Myocyte (in vitro differentiated cells): ENCODE measurements at places on chromosomes 4 and X. TPM values are rescaled to one million over a fixed set of nuclear protein-coding genes. Genes with fewer than 3 reads are reported as not detected.
A peak's percentile ranks its signal among the peaks of the same experiment; 100 is the strongest.

Gene EGFL6
- total RNA-seq: not detected in 2 replicates

Gene SPIN2A
- 0.59 TPM in 1 of 2 replicates, not detected in the other for total RNA-seq

Gene LUZP4
- total RNA-seq: not detected in 2 replicates

Gene ADH6
- total RNA-seq: not detected in 2 replicates

Gene ADGRG4
- total RNA-seq: not detected in 2 replicates

Gene BST1
- 0.88 and 1.4 TPM in 2 replicates for total RNA-seq

DNA sequence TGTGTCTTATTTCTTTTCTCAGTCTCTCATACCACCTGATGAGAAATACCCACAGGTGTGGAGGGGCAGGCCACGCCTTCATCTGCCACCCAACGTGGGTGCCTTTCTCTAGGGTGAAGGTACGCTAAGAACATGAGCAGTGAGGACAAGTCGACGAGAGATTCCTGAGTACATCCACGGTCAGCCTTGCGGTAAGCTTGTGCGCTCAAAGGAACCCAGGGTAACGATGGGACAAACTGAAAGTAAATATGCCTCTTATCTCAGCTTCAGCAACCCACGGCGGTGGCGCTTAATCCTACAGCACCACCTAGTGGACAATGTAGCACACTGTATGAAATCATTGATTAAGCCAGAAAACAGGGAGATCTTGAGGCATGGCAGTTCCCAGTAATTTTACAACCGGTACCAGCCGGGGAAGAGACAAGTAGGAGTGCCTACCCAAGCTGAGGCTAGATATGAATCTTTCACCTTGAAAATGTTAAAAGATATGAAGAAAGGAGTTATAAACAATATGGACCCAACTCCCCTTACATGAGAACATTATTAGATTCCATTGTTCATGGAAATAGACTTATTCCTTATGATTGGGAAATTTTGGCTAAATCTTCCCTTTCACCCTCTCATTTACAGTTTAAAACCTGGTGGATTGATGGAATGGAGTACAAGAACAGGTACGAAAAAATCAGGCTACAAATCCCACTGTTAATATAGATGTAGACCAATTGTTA is 63.0 kb downstream of the ZNF732 start:
- peak; percentile 21 for DNase-seq

DNA sequence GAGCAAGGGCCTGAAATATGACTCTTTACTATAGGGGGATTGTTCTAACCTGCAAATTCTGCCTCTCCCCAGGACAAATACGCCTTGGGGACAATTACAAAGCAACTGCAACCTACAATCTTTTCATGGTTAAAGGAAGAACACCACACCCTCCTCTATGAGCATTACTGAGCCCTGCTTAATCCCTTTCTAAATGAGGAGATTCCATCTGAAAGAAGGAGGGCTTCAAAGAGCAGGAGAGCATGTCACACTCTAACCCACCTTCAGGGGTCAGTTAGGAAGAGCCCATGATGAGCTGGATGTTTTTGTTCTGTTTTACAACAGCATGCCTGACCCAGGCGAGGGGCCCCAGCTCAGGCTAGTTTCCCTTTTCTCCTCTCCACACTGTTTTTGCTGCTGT is 134.0 kb upstream of the ANXA3 start:
- no peak for DNase-seq

DNA sequence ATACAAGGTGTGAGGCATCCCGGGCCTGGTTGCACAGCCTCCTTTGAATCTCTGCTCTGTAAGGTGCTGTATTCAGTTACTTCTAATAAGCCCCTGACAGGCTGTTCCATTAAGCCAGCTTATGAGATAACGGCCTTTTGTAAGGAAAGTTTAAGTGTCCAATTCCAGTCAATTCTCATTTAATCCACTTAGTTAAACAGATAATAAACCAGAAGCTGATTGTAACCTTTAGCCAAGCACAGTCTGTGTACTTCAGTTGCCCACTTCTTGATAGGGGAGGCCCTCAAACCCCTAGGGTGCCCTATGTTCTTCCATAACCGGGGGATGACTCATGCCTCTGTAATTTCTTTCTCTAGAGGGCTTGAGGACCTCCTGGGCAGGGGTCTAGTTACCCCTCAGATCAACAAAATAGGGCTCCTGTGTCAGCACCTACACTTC is 63.4 kb downstream of the RASL11B start:
- DNase-seq: no peak

DNA sequence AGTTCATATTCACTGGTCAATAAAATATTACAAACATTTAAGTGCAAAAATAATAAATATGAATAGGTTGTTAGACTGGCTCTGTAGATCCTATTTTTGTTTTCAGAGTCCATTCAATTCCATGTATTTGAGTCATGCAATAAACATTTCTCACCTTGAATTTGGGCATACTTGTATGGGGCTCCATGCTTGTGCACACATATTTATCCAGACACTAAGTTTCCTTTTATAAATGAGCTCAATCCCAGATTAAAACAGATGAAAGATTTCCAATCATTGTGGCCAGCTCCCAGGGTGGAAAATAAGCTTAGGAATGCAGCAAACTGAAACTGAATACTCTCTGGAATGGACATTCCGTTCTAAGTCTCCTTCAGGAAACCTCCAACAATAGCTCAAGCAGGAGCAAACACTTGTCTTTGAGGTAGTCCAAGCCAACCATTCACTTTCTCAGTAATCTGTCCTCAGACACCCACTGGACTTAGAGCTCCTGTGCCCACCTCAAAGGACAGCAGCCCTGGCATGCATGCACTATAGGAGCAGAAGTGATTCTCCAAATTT is 16.4 kb downstream of the DMD start:
- peak; percentile 75 for DNase-seq

DNA sequence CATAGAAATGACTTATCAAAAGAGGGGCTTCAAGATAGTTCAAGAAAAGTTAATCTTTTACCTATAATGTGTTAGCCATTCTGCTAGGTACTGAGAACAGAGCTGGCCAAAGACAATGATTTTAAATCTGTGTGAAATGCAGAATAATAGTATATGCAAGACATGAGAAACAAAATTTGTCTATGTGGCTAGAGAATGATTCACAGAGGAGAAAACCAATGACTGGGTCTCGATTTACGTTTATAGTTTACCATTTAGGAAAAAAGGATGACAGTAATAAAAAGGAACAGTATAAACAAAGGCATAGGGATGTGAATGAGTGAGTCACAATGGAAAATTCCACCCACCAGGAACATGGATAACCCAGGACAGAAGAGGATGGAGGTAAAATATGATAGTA is 31.9 kb downstream of the NPFFR2 start:
- DNase-seq: no peak

- no peak for DNase-seq
These were observed 132.0 kb upstream of the HDX start for GRCh38 chrX:84634201-84634782.

DNA sequence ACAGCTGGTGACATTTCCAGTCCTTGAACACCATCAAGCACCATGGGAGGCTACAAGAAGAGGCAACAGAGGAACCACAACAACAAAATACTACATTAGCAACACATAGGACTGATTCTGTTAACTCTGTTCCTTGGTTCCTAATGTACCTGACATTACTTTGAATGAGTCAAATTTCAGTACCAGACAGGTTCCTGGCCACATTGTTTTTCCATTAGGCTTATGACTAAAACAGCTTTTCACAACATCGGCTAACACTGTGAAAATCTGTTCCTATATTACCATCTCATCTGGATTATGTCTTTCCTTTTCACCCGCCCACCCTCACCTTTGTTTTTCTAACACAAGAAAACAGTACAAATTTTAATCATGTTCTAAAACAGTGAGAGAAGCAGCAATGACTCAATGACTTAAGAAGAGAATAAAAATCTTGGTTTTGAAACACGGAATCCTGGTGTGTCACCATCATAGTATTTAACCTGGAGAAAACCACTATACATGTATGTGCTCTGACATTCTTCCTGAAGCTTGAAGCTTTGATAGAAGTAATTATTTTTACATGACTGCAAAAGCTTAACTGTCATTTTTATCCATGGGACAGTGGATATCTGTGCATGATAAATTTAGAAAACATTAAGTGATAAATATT is 143.9 kb downstream of the SCFD2 start:
- DNase-seq: no peak

DNA sequence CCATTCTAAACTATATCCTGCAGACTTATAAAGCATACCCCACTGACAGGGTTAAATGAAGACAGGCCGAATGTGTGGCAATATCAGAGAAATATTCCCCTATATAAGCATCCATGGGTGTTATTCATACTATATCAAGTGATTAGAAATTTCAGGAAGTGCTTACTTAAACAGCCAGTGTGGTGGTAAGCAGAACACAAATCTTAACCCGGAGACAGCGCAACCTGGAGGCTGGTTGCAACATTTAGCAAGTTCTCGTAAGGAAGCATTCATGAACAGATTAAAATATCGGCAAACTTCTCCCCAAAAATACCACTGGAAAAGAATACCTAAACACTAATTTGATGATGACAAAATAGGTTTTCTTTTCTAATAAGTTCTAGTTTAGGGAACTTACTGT is 261.2 kb downstream of the CBLL2 start:
- DNase-seq: no peak

- DNase-seq: peak; percentile 60
These were observed 253.2 kb downstream of the SPRY1 start for GRCh38 chr4:123649645-123650391.

DNA sequence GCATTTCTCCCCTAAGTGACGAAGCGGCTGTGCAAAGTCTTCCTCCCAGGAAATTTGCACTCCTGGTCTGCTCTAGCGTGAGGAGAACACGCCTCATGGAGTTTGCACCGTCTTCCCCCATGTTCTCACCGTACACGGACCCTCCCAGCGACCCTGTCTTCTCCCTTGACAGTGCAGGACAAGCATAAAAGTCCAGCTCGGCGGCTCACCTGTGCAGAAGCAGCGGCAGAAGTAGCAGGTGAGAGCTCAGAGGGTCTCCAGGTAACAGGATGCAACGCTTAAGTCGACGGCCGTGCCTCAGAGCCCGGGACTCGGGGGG is 314 bp downstream of the P2RY8 start:
- DNase-seq: no peak

- no peak for DNase-seq
These were observed 199.5 kb downstream of the MID1IP1 start for GRCh38 chrX:39000802-39001201.
